ENCODE measurements at places on chromosomes 7 and 10.
A peak's percentile ranks its signal among the peaks of the same experiment; 100 is the strongest.

DNA sequence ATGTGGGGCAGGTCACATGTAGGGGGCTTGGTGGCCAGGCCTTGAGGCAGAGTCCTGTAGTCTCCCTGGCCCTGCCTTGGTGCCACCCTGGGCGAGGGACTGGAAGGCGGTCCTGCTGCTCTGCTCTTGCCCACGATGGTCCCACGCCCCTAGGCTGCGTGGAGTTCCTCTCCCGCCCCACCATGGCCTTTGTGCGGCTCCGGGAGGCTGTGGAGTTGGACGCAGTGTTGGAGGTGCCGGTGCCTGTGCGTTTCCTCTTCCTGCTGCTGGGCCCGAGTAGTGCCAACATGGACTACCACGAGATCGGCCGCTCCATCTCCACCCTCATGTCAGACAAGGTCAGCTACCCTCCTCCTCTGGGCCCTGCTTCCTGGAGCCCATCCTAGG lies 10.0 kb downstream of the FASTK start:
- no peak for DNase-seq

- no peak for DNase-seq
Measured at GRCh38 chr10:75616874-75617478, 185.6 kb downstream of the LRMDA start.

GRCh38 chr7:34041707-34042106 lies 136.4 kb downstream of the BMPER start:
- DNase-seq: no peak

DNA sequence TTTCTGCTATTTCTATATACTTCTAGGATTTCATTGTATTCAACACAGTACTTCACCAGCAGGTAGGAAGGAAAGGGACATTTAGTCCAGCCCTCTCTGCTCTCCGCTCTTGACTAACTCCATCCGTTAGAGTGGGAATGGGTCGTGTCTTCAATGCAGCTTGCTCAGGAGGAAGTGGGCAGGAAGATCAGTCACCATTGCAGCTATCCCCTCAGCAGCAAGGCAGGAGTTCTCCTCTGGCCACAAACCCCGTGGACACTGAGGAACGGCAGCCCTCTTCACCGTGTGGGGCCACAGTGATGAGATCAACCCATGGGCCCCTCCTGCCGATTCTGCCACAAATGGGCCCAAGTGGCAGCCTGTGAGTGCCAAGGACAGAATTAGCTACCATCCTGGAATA lies 30.2 kb upstream of the IKZF1 start:
- DNase-seq: no peak

GRCh38 chr10:95755511-95756004 lies 405 bp upstream of the ENTPD1 start:
- DNase-seq: no peak

GRCh38 chr7:76403780-76404494 lies 5.6 kb downstream of the SSC4D start:
- DNase-seq: no peak

- no peak for DNase-seq
Measured at GRCh38 chr7:44152971-44153947, 12.1 kb upstream of the MYL7 start.

- no peak for DNase-seq
Measured at GRCh38 chr7:69205581-69205980, 392.7 kb upstream of the AUTS2 start.

GRCh38 chr7:55533050-55533728 lies 39.1 kb downstream of the VOPP1 start:
- DNase-seq: peak; percentile 82

DNA sequence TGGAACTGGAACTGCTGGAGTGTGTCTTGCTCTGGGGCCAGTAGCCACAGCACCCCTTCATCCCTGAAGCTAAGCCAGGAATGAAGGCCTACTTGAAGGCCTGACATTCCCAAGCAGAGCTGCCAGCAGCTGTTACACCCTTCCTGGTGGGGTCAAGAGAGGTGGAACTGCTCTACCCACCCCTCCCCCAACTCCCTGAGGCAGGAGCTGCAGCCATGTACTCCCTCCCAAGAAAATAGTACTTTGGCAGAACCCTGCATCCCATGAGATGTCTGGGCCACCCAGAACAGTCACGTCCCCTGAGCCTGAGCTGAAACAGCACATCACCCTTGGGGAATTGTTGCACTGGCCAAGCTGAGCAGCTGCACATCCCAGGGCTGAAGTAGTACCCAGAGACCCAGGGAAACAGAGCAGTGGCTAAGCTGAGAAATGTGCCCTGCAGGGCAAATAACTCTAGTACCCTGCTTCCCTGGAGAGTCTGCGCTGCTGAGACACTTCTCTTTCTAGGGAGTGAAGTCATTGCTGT lies 63.4 kb upstream of the PLA2G12B start:
- no peak for DNase-seq

- DNase-seq: no peak
Measured at GRCh38 chr7:15820319-15820718, 133.8 kb upstream of the MEOX2 start.

GRCh38 chr10:31340343-31340742 lies 21.3 kb downstream of the ZEB1 start:
- no peak for DNase-seq

- DNase-seq: no peak
Measured at GRCh38 chr10:99854860-99855259, 72.4 kb downstream of the ABCC2 start.

DNA sequence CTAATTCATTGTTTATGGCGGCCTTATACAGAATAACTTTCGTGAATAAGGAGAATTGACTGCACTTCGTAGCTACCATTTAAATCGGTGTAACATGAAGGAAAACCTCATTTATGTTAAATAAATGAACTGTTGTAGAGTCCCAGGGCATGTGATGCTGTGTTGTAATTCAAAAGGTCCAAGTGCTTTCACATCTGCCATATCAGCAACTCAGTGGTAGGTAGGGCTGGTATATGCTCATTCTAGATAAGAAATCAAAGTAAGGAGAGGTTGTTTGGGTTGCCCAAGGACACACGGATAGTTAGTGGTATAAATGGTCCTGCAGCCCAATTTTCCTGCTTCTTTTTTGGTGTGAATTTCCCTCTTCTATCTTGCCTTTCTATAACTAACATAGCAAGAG lies 15.8 kb downstream of the BBS9 start:
- no peak for DNase-seq

DNA sequence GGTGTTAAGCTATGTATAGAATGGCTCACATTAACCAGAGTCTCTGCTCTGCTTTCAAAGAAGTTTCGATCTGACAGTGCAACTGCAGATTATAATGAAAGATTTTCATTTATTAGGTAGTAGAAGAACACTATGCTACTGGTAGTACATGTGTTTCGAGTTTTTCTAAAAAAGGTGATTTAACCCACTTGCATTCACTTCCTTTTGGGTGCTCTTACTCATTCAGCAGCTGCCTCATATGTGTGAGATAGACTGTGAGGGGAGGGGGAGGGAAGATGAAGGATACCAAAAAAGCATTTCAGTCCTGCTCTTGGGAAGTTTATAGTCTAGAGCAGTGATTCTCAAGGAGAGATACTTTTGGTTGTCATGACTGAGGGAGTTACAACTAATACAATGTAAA lies 20.4 kb downstream of the PLEKHA8 start:
- no peak for DNase-seq

- no peak for DNase-seq
Measured at GRCh38 chr7:50287129-50287528, 17.4 kb upstream of the IKZF1 start.

DNA sequence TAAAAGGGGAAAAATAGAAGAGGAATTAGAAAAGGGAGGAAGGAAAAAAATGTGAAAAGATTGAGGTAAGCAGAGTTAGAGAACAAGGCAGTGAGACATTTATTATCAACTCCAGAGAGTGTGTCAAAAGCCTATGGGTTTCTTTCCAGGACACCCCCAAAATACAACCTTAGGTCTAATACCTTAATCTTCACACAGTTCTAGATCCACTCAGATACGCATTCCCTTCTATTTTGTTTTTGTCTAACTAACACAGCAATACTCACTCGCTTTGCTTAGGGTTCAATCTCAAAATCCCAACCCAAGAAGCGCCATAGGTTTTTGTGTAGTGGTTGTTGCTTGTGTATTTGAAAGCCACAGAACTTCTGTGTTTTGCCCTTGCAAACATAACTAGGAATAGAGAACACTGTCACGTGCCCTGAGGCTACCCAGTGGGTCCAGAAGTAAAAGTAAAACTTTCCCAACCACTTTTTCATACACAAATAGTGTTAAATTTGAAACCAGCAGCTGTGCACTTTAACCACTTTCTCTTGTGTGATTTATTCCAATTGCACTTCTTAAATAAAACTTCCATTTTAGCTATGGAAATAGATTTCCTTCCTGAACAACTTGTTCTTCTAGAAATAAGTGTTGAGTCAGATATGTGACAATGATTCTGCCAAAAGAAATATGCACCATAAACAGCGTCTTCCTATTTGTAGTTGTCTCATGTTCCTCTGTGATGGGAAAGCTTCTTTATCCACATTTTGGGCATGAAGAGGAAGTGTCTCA lies 414.7 kb upstream of the GHITM start:
- no peak for DNase-seq

DNA sequence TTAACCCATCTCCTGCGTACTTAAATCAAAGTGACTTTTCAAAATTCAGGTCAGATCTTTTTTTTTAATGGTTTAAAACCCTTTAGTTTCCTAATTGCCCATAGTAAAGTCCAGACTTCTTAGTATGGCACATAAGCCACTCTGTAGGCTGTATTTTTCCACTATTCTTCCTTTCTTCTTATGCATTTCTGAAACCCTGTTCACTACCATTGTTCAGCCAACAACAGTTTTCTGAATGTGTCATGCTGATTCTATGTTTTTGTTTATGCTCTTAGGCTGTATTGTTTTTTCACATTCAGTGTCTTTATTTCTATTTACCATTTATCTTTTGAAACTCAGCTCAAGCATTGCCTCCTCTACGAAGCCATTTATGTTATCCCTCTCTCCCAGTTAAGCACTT lies 26.7 kb downstream of the CCSER2 start:
- DNase-seq: no peak

- DNase-seq: no peak
Measured at GRCh38 chr10:63388421-63389031, 77.3 kb downstream of the JMJD1C start.

DNA sequence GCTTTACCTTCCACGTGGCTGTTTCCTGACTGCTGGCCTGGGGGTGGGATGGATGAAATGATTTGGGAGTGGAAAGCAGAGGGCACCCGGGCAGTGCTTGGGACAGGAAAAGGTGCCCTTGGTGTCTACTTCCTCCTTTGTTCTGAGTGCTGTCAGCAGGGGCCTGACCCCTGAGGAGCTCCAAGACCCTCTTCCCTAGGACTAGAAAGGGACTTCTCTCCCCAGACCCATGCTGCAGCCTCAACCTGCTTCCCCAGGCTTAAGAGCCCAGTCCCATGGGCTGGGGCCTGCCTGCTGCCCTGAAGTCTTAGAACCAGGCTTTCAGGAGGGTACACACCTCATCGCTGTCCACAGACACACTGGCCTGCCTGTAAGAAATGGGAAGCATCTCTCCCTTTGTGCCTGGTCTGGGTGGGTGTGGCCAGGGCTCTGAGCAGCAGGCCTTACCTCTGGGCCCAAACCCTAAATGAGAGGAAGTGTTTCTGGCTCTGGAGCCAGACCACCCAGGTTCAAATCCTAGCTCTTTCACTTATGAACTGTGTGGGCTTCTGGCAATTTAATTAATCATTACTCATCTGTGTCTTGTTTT lies 12.9 kb downstream of the CDH23 start:
- DNase-seq: no peak

DNA sequence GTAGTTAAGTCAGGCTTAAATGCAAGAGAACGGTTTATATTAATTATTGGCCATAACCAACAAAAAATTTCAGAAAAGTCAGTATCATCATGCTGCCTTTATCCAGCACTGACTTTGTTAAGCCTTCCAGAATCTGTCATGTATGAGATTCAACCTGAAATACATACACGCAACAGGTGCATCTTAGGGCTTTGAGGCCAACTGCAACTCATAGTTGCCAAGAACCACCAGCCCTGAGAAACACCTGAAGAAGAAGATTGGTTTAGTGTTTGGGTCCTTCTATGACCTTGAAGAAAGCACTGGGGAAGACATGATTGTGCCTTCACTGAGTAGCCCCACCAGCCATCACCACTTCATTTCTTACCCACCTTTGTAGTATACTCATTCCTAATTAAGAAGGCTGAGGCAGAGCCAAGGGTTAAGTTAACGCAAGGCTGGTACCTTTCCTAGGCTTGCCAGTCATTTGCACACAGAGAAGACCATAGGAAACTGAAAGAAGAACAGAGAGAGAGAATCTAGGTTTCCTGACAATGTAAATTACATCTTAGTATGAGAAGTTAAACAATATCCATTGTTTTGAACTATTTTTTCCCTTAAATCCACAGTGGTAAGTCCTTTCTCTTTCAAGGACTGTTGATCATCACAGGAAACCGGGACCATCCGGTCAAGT lies 200.1 kb upstream of the PRKCQ start:
- no peak for DNase-seq

DNA sequence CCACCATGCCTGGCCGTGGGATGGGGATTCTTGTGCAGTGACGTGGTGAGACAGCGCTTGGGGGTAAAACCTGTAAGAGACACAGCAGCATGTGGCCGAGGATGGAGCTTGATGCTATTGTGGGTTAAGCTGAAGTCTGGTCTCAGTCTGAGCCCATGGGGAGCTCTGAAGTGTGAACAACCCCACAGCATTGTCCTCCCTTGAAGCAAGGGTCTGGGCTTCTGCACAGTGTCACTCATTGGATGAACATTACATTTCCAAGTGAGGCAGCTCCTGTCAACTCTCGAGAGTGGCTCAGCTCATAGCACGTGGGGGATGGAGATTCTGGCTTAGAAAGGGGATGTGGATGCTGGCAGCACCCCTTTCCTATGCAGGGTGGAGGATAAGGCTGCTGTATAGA lies 32.2 kb upstream of the ZNF438 start:
- DNase-seq: no peak

DNA sequence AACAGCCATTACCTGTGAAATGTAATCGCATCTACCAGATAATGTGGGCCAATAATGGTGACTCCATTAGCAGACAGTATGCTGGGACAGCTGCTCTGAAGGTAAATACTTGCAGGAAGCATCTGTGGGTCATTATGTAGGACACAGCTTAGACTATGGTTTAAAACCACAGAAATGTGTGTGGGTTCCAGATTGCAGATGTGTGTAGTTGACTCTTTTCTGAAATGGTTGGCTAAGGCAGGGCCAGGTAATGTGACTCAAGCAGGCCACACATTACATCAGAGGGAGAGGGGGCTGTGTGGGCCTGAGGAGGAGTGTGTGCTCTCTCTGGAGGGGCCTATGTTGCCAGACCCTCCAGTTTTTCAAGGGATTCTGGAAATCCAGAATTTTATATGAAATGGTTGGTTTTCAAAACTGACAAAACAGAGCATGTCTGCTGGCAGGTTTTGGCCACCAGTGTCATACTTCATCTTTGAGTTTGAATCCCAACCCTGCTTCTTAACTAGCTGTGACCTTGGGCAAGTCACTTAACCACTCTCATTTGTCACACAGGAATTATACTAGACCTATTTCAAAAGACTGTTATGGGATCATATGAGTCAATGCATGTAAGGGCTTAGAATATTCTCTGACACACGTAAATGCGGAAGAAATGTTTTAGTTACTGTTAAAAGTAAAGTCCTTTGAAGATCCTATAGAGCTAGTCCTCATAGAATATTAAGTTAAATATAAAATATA lies 64.5 kb downstream of the MCMBP start:
- DNase-seq: no peak
